Left forelimb (tissue), 1 donor: ENCODE measurements at places on chromosomes 2 and 18.

- DNase-seq: no peak
Measured at GRCh38 chr2:28363686-28364280, 28.9 kb upstream of the FOSL2 start.

DNA sequence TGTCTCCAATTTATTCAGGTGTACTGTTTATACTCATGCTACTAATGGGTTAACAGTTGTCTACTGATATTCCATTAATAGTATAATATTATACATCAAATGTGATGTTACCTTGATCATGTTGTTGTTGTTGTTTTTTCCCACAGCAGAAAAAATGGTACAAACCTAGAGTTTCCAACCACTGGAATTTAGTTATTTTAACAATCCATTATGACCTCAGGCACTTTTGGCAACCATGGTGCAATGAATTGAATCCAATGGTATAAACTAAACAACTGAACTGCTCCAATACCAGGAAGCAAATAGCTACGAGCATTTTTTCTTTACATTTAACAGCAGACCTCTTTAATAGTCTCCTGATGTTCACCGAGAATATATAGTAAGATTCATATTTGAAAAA, 31.0 kb upstream of the C2orf66 start:
- DNase-seq: no peak

GRCh38 chr2:189552334-189552990, 28.1 kb downstream of the SLC40A1 start:
- DNase-seq: no peak

DNA sequence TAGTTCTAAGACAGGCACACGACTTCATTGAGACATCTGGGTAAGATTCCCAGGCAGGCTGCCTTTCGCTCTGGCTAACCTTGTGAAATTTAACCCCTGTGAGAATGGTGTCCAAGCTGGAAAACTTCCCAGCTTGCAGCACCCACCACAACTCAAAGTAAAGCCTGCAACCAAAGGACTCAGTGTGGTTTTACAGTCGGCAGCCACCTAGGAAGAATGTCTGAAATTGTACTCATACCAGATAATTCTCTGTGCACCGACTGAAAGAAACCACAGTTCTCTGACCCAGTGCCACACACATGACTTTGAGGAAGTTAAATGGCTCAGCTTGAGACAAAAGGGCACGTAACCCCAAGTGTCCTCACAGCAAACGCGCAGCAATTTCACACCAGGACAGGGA, 125.7 kb downstream of the RBMS1 start:
- DNase-seq: no peak

DNA sequence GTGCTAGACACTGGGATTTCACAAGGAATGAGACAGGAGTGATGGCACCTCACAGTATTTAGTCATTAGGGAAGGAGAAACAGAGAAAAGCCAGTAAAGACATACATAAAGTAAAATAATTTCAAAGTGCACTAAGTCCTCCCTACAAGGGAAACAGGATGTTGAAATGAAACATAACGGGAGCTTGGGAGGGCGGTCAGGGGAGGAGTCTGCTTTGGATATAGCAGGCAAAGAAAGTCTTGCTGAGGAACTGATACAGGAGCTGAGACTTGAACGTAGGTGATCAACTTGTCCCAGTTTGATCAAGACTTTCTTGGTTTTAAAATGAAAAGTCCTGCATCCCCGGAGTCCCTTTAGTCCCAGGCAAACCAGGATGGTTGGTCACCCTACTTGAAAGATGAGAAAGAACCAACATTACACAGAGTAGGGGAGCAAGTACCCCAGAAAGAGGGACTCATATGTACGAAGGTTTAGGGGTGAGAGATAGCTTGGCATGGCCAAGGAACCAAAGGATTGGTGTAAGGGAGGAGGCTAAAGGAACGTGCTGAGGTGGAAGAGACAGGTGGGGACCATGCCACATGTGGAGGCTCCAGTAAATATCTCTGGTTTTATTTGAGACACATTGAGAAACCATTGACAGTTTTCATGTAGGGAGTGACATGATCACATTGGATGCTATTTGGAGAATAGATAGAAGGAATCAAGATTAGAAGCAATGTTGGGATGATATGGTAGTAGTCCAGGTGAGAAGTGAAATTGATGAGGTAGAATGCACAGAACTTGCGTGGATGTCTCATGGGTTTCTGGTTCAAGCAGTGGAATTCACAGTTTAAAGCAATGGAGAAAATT, 28.4 kb downstream of the FBXO48 start:
- DNase-seq: no peak

GRCh38 chr2:64003239-64003638, 16.0 kb downstream of the VPS54 start:
- no peak for DNase-seq

DNA sequence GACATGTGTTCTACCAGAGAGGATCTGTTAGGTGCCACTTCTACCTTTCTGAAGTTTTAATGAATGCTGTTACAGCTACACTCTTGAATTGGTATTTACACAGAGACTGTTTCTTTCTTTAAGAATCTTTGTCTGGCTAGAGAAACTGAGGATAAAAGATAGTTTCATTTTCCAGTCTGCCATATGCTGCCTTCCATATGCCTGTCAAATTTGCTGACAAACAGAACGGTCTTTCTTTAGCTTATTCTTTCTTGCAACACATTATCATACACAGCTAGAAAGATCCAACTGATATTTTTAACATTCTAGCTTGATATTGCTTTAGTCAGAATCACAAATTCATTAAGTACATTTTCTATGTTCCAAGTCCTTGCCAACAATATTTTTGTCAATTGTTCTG, 409.8 kb upstream of the CELF4 start:
- DNase-seq: no peak

DNA sequence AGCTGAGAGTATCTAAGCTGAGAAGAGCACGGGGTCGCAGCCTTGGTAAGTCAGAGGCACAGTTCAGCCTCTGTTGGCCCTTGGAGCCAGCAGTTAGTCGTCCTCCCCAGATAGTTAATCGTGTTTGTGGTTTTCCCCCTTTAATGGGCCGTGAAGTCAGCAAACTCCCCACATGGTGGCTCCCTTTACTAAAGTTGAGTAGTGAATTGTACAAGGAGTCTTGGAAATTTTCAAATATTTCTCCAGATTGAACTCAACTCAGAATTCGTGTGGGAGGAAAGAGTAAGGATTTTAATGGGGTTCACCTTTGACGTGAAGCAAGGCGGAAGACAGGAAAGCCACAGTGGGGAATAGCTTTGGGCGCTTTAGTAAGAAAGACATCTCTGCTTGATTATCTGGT, 2.4 kb upstream of the ADCYAP1 start:
- no peak for DNase-seq

DNA sequence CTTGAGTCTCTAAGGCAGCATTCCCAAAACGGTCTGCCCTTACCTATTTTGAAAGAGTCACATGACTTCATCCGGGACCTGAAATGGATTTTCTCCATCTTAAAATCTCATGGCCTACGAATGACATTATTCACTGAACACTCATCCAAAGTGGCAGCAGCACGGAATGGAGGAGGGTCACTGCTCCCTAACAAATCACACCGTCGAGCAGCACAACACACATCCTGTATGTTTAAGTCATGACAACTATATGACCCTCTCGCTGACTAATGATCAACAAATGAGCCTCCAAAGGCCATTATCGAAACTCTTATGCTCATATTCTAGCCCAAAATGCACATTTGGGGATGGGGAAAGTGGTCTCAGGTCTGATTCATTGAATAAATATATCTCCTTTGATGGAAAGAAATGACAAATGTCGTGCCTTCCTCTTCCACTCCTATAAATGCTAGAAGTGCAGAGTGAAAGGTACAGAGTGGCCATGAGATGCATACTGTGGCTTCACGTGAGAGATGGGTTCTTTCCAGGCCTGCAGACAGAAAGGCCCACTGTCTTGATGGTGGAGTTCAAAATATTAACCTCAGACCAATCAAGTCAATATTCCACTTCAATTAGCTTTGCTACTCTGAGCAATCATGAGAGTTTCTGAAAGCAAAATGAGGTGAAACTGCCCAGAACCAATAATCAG, 70.8 kb downstream of the C2orf76 start:
- DNase-seq: no peak

GRCh38 chr2:217853301-217853881, 149.4 kb downstream of the TNS1 start:
- DNase-seq: no peak
